ENCODE measurements at places on chromosomes 4 and X.

GRCh38 chrX:17500145-17500579 is 125.2 kb downstream of the NHS start:
- no peak for DNase-seq

DNA sequence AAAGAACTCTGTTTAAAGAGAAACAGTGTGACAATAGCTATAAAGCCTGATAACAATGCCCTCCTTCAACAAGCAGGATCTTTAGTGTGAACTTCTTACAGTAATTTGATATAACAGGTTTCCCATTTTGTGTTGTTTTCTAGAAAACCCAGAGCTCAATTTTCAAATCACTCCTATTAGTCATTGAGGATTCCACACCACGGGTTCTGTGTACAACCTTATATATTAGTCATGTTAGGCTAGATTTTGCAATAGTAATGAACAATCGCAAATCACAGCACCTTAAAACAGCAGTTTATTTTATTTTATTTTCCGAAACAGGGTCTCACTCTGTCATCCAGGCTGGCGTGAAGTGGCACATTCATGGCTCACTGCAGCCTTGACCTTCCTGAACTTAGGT is 1020.9 kb upstream of the INTU start:
- no peak for DNase-seq

- DNase-seq = no peak
Observed at GRCh38 chr4:76723924-76724323, 174.0 kb downstream of the SOWAHB start.

GRCh38 chr4:128168701-128169100 is 107.6 kb downstream of the LARP1B start:
- DNase-seq = no peak

DNA sequence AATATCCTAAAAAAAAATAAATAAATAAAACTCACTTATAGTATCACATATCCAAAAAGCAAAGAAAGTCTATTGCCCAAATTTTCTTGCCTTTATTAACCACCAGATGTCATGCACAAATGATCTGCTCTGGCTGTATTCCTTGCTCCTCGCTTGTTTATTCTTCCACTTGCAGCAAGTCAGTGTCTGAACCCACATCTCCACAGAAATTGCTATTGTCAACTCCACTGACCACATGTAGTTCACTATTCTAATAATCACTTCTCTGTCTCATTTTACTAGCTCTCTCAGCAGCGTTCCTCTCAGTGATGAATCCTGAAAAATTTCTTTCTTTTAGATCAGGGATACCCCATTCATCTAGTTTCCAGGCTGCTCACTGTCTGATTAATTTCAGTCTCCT is 29.3 kb upstream of the CXXC4 start:
- DNase-seq = no peak

DNA sequence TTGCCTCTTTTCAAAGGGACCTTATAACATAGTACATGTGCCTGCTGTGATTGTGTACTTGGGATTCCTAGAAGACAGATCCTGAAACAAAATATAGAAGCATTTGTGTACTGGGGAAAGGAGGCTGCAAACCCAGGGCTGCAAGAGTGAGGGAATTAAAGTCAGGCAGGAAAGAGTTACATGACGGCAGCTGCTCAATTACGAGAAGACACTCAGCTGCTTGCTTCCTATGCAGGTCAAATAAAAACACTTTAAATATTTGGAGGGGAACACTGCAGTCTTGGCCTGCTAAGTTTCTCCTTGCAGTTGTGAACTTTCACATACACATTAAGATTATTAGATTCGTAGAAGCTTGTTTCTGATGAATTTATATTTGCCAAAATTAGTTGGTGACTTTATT is 191.9 kb upstream of the CXCL13 start:
- no peak for DNase-seq

GRCh38 chr4:82802911-82803310 is 4.3 kb upstream of the SCD5 start:
- DNase-seq = no peak

- no peak for DNase-seq
Observed at GRCh38 chr4:6854098-6854744, 55.4 kb upstream of the TBC1D14 start.

DNA sequence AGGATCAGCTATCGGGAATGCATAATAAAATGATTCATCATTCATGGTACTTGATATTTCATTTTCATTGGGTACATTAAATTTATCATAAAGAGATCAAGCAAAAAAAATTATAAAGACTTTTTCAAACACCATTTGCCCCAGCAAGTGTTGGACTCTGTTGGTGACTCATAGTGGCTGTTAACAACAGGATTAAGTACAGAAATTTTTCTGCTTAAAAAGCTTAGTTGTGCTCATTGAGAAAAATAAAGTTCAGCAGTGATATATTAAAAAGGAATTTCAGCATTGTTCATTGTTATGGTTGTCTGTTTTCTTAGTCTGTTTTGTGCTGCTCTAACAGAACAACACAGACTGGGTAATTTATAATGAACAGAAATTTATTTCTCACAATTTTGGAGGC is 86.2 kb upstream of the PCDH10 start:
- no peak for DNase-seq

- no peak for DNase-seq
Observed at GRCh38 chr4:156118507-156119220, 165.0 kb upstream of the CTSO start.

- DNase-seq = no peak
Observed at GRCh38 chr4:172055046-172055445, 241.8 kb downstream of the GALNTL6 start.

DNA sequence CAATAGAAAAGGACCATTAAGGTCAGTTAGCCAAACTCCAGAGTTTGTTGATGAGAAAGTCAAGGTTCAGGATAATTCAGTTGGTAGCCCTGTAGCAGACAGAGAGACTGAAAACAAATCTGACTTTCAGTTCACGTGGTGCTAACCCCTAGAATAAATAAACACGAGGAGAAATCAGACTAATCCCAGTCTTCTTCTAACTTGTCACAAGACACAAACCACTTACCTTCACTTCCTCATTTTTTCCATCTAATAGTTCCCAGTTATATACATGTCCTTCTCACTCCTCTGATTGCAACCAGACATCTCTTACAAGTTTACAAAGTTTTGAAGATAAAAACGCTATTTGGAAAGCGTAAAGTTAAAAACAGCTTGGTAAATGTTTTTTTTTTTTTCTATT is 7.7 kb downstream of the TLR7 start:
- no peak for DNase-seq

Data from anterior cingulate cortex (tissue), 58 donors.